ENCODE measurements at places on chromosomes 16 and 17. TPM values are rescaled to one million over a fixed set of nuclear protein-coding genes. Genes with fewer than 3 reads are reported as not detected.

Gene KCNH4
- total RNA-seq: 0.41 TPM

Gene RPS6KB1
- total RNA-seq: 36.3 TPM

Gene PPM1E
- total RNA-seq: 51.4 TPM

Gene TNP2
- total RNA-seq: not detected

Gene GGA3
- 15.1 TPM for total RNA-seq

Gene USP22
- total RNA-seq: 378 TPM

Gene NRN1L
- not detected for total RNA-seq

Gene TMEM100
- 3.3 TPM for total RNA-seq

Gene ASIC2
- 28.9 TPM for total RNA-seq

Gene CCL3
- total RNA-seq: 2.0 TPM

Gene VASN
- total RNA-seq: 1.6 TPM

Gene OTOP2
- total RNA-seq: not detected

Gene ZNF469
- 0.41 TPM for total RNA-seq

Gene TBC1D3B
- total RNA-seq: 1.6 TPM

Gene ANKS4B
- total RNA-seq: under 0.01 TPM

Gene NTN1
- 6.5 TPM for total RNA-seq

Gene CDR2L
- total RNA-seq: 3.3 TPM

Gene OSGIN1
- total RNA-seq: not detected

Gene CTRL
- 2.0 TPM for total RNA-seq

Gene HOXB6
- total RNA-seq: not detected

Gene ZPBP2
- total RNA-seq: not detected

Gene SPDYE4
- total RNA-seq: not detected

Gene TNFSF12
- total RNA-seq: 3.7 TPM

All from frontal cortex (tissue), 4 donors.